Stimulated activated CD8-positive, alpha-beta memory T cell treated with anti-CD3 and anti-CD28 coated beads, Interleukin-4, amount 100 ng/mL, for 4 hours (primary cell): ENCODE measurements at places on chromosomes 1 and 21.
A peak's percentile ranks its signal among the peaks of the same experiment; 100 is the strongest.

- DNase-seq = no peak
Measured at GRCh38 chr1:180071759-180072158, 82.9 kb upstream of the QSOX1 start.

DNA sequence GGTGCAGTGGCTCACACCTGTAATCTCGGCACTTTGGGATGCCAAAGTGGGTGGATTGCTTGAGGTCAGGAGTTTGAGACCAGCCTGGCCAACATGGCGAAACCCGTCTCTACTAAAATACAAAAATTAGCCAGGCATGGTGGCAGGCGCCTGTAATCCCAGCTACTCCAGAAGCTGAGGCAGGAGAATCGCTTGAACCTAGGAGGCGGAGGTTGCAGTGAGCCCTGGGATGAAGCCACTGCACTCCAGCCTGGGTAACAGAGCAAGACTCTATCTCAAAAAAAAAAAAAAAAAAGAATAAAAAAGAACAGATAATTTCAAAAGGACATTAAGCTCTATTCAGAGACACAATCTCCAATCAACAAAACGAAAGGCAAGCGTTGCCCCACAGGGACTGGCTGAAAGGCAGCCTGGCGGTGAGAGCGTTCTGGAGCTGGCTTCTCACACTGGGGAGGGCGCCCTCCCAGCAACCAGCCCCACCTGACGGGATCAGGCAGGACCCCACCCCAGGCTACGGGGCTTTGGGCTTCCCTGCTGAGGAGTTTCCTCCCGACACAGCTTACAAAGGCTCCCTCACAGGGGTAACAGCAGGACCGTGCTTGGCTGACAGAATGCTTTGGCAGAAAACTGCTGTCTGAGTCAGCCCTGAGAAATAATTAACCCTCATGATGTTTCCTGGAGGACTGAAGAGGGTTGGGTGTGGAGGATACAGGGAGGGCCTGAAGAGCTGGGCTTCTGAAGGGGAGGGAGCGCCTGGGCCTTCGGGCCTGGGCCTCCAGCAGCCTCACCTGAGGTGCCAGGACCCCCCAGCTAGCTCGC lies 31.1 kb upstream of the SRP9 start:
- no peak for DNase-seq

DNA sequence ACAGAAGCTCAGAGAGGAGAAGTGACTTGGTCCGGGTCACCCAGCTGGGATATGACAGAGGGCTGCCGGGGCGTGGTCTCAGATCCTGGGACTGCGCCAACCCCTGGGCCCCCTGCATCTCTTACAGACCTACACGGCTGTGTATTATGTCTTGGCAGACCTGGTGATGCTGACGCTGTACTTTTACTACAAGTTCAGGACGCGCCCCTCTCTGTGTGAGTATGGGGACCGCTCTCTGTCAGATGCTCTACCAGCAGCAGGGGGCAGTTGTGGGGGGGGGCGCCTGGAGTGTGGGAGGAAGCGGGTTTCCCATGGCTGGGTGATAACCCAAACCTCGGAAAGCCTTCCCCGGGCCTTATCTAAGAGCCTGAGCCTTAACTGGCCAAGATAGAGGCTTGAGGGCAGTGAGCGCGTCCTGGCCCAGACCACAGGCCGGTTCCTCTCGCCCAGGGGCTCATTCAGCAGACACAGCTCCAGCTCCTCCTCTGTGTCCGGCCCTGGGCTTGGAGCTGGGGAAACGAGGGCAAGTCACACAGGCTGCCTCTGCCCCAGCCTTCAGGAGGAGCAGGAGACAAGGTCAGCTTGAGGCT lies 13.3 kb downstream of the SLC66A1 start:
- no peak for DNase-seq

- no peak for DNase-seq
Measured at GRCh38 chr1:246262281-246262680, 244.8 kb downstream of the SMYD3 start.

- DNase-seq = no peak
Measured at GRCh38 chr1:220123066-220123465, 29.1 kb downstream of the IARS2 start.

- DNase-seq = no peak
Measured at GRCh38 chr1:64744492-64745180, at the start of gene RAVER2. RAVER2 (plus strand) TSS chr1:64745075; CDS start chr1:64745173, 98 bp downstream.

- DNase-seq = no peak
Measured at GRCh38 chr21:39161064-39161463, 22.2 kb downstream of the PSMG1 start.

DNA sequence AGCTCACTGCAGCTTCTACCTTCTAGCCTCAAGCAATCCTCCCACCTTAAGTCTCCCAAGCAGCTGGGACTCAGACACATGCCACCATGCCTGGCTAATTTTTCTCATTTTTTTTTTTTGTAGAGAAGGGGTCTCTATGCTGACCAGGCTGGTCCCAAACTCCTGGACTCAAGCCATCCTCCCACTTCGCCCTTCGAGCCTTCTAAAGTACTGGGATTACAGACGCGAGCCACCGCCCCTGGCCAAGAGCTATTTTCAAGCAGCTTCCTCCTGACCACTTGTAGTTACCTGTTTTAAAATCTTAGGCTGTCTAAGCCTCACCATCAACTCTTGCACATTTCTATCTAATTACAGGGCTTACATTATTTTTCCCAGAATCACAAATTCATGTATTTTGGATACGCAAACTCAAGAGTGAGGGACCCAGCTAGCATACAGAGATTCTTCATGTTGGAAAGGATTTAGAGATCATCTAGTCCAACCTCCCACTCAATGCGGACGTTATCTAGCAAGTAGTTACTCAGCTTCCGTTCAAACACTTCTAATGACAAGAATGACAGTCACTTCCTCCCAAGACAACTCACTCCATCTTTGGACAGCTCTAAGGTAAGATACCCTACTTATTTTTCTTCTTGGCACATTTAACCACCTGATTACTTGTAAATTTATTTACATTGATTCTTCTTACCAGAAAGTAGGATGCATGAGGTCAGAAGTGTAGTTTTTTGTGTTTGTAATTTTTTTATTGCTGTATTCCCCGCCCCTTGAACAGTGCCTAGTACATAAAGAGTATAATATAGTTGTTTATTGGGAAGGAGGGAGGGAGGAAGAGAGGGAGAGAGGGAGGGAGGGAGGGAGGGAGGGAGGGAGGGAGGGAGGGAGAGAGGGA lies 65.4 kb downstream of the LUZP1 start:
- no peak for DNase-seq

- DNase-seq = no peak
Measured at GRCh38 chr1:237170149-237170548, 128.2 kb downstream of the RYR2 start.

- no peak for DNase-seq
Measured at GRCh38 chr21:40905251-40905650, 58.3 kb upstream of the DSCAM start.

DNA sequence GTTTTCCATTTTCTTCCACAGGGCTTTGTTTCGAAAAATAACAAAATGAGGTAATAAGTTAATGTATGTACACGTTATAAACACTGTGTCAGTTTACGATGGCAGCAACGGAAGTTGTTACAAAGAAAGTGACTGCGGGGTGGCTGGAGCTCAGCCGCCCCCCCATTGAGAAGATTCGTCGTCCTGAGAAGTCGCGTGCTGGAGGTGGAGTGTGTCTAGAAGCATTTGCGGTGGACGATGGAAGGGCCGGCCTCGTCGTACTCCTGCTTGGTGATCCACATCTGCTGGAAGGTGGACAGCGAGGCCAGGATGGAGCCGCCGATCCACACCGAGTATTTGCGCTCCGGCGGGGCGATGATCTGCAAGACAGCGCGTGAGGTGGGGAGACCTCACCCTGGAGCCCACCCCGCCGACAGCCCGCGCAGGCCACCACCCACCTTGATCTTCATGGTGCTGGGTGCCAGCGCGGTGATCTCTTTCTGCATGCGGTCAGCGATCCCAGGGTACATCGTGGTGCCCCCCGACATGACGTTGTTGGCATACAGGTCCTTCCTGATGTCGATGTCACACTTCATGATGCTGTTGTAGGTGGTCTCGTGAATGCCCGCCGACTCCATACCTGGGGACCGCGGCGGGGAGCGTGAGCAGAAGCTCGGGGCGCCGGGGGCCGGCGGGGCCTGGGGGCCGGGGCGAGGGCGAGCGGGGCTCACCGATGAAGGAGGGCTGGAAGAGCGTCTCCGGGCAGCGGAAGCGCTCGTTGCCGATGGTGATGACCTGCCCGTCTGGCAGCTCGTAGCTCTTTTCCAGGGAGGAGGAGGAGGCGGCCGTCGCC lies 2.4 kb downstream of the ACTA1 start:
- no peak for DNase-seq

GRCh38 chr21:21236996-21237395 lies 238.8 kb downstream of the NCAM2 start:
- no peak for DNase-seq

- DNase-seq = no peak
Measured at GRCh38 chr1:31483012-31483946, 70.3 kb downstream of the SERINC2 start.

- DNase-seq = no peak
Measured at GRCh38 chr1:211236633-211237320, 22.4 kb upstream of the RCOR3 start.

DNA sequence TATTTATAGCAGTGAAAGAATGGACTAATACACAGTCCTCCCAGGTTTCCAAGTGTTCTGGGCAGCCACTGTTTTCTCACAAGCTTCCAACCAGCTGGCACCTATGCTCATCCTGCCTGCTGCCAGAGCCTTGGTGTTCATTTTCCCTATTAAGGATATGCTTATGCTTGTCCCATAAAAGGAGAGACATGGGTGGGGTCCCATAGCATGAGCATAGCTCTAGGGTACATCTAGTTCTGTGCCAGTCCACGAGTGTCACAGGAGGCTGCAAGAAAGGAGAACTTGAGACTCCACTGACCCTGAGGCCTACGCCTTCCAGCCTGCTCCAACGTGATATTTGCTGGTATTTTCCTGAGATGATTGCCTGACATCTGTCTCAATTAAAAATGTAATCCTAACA lies 192.4 kb upstream of the PTGFR start:
- DNase-seq = no peak

GRCh38 chr1:214658785-214659184 lies 55.8 kb downstream of the CENPF start:
- DNase-seq = no peak

GRCh38 chr1:99655376-99655775 lies 9.5 kb downstream of the PALMD start:
- DNase-seq = no peak

DNA sequence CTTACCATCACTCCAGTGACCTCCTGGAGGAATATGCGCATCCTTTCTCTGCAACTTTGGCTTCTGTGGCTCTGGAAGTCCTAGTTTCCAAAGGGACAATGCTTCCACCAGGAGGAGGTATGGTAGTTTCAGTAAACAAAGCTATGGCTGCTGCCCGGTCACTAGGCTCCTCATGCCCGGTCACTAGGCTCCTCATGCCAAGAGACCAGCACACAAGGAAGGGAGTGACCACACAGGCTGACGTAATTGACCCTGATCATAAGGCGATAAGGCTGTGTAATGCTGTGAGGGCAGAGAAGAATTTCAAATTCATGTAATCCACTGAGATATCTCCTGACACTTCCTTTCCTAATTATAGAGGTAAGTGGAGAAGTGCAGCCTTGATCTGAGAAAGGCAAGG lies 102.9 kb downstream of the DTL start:
- DNase-seq = no peak

GRCh38 chr1:206824331-206824730 lies 41.1 kb upstream of the IL20 start:
- no peak for DNase-seq

DNA sequence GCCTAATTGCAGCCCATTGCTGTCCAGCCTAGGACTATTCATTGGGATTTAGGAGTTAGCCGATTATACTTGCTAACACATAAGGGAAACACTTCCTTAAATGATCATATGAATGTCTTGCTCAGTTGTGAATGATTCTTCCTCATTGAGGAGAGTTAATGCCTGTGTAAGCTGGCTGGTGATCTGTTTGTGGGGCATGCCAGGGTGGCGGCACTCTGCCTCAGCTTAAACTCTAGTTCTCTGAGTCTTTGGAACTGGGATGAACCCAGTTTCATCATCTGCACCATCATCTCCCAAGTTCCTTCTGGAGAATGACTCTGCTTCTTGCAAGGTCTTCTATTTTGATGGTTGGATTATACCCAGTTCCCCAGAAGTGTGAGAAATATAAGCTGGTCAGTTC lies 23.9 kb upstream of the SLAMF6 start:
- no peak for DNase-seq

DNA sequence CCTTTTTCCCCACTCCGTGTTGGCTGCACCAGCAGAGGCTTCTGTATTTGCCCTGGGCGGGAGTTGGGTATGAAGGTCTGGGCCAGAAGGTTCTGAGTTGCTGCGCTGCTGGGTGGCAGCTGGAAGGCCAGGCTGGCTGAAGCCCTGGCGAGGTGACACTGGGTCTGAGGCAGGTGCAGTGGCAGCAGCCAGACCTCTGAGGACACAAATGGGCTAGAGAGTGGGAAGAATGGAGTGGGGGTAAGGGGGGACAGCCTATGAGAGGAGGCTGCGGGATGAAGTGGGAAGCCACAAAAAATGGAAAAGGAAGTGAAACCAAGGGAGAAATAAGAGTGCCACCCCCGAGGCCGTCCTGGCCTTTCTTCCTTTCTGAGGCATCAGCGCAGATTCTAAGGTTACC lies 53.2 kb downstream of the STX6 start:
- no peak for DNase-seq

DNA sequence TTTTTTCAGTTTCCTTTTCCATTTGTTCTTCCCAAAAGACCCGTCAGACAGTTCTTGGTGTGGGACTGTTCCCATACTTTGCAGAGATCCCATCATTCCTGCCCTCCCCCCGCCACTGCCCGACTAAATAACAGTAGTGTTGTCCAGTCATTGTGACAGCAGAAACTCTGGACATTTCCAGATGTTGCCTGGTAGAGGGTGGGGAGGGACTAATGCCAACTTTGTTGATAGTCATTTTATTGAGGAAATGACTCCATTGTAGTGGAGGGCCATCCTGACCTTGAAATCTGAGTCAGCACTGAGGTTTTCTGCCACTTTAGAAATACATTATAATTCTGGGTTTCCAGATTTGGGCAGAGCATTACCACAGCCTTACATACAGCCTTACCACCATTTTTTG lies 85.4 kb downstream of the CEP350 start:
- DNase-seq = no peak

GRCh38 chr1:206581571-206581981 lies 30.7 kb downstream of the EIF2D start:
- DNase-seq = peak; percentile 80

DNA sequence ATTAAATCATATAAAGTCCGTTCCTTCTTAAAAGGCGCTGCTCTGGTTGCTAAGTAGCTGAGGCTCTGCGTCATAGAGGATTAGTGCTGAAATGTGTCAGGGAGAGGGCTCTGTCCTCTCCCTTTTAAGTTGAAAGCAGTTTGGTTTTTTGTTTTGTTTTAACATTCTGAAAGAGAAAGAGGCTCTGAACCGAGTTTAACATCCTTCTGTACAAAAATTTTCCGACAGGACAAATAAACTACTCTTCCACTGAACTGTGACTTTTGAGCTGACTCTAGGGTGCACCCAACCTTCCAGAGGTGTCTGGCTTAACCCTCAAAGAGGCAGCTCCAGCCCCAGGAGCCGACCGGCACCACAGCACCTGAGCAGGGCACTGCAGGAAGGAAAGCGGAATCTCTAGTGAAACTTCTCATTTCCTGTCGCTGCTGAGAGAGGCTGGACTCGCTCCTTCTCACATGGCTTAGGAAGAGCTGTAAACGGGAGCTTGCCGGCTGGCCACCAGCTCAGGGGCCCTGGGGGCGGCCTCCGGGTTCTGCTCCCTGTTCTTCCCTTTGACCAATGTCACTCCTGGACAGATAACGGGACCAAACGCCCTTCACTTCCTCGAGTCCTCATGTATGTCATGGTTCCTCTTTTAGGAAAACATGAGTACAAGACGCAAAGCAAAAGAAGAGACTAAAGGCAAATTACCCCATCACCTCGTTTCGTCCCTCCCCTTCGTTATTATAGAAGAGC lies 1.2 kb downstream of the VAV3 start:
- DNase-seq = no peak
